ENCODE measurements at places on chromosomes 11 and 22.

- DNase-seq = no peak
Measured at GRCh38 chr11:34501949-34502348, 11.6 kb downstream of the ELF5 start.

GRCh38 chr11:120134931-120135228 is 3.0 kb downstream of the TRIM29 start:
- DNase-seq = no peak

- no peak for DNase-seq
Measured at GRCh38 chr22:43482318-43482625, 70.5 kb downstream of the MPPED1 start.

GRCh38 chr22:48241658-48242057 is 1479.2 kb downstream of the TBC1D22A start:
- no peak for DNase-seq

- DNase-seq = no peak
Measured at GRCh38 chr11:45079943-45080719, 66.3 kb upstream of the PRDM11 start.

DNA sequence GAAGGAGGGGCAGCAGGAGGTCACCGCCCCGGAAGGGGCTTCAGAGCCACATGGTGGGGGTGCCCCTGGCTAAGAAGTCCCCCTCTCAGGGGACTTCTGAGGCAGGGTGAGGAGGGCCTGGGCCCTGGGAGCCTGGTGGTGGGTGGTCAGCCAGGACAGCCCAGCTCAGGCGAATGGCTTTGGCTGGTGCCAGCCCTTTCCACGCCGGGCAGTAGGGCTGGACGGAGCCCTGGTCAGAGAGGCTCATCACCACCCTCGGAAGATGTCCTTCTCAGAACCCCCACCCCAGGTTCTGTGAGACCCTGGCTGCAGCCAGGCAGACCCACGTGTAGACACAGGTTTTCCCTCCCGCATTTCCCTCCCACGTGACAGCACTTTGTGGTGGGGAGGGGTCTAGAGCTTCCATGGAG is 35.9 kb downstream of the OSBPL5 start:
- DNase-seq = no peak

DNA sequence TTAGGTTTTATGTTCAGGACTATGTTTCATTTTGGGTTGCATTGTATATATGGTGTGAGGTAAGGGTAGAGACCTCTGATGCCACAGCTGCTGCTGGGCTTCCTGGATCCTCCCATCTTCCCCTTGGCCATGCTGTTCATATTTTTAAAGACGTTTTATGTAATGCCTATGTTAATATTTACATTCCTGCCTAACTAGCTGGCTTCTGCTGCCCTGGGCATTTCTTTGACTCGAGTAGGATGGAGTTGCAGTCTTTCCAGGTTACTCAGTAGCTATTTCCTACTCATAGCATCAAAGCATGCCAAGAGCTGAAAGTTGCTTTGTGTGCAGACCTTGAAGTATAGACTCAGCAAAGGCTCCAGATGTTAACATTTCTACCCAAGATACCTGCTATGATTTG is 220.5 kb upstream of the CADM1 start:
- no peak for DNase-seq

- no peak for DNase-seq
Measured at GRCh38 chr11:119414734-119415133, 8.2 kb downstream of the THY1 start.

DNA sequence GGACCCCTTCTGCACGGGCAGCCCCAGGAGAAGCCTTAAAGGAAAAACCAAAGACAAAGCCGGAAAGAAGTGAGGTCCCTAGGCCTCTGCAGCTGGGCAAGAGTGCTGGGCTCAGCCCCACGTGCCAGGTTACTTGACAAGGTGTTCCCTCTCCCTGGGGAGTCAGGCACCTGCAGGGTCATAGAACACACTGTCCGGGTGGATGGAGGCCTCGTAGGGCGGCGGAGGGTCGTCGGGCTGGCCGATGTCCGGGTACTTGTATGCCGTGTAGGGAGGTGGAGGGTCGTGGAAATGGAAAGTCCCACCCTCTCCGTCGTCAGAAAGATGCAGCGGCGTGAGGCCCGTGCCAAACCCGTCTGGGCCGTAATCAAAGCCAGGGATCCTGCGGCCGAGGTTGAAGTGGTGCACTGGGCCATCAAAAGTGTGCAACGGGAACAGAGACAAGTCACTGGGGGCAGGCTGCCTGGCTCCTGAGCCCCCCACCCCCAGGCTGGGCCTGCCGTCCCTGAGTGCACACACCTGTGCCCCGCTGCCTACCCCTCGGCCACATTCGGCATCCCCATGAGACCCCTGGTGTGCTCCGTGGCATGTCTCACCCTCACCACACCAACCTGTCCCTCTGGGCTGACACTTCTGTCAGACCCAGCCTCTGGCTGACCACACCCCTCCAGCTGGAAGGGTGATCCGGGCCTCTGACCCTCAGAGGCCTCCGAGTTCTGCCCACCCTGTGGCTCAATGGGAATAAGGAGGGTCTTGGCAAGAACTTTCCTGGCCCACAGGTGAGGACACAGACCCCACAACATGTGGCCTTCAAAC is 81.1 kb downstream of the DGCR2 start:
- DNase-seq = no peak

DNA sequence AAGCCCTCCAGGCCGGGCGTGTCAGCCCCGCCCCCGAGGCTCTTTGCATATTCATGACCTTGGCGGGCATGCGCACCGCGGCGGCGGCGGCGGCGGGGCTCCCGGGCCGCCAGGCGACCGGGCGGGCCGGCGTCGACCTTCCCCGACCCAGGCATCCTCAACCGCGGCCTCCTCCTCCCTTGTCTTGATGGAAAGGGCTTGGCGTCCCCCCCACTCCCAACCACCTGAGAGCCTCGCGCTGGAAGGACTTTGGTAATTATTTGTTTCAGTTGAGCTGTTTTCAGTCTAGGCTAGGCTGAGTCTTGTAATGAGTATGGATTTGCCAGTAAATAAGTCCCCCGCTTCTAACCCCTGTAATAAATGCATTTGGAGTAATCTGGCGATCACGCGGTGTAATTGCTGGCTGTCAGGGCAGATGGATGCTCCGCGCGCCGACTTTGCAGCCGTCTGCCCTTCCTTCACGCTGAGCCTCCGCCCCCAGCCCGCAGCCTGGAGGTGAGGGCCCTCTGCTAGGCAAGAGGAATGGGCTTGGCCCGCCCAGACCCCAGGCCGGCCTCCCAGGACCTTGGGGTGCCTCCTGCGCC is 25.2 kb downstream of the FLRT1 start:
- no peak for DNase-seq

- DNase-seq = no peak
Measured at GRCh38 chr11:118619444-118620197, 12.2 kb downstream of the PHLDB1 start.

- DNase-seq = peak; percentile 48
Measured at GRCh38 chr11:10044618-10045017, 249.4 kb downstream of the SBF2 start.

GRCh38 chr11:36230779-36231699 is 58.2 kb downstream of the COMMD9 start:
- DNase-seq = no peak

- DNase-seq = no peak
Measured at GRCh38 chr22:43869799-43870198, 7.5 kb upstream of the SULT4A1 start.

- DNase-seq = no peak
Measured at GRCh38 chr11:1909524-1909923, 10.0 kb upstream of the TNNT3 start.

- no peak for DNase-seq
Measured at GRCh38 chr11:126344141-126345080, 11.1 kb upstream of the ST3GAL4 start.

DNA sequence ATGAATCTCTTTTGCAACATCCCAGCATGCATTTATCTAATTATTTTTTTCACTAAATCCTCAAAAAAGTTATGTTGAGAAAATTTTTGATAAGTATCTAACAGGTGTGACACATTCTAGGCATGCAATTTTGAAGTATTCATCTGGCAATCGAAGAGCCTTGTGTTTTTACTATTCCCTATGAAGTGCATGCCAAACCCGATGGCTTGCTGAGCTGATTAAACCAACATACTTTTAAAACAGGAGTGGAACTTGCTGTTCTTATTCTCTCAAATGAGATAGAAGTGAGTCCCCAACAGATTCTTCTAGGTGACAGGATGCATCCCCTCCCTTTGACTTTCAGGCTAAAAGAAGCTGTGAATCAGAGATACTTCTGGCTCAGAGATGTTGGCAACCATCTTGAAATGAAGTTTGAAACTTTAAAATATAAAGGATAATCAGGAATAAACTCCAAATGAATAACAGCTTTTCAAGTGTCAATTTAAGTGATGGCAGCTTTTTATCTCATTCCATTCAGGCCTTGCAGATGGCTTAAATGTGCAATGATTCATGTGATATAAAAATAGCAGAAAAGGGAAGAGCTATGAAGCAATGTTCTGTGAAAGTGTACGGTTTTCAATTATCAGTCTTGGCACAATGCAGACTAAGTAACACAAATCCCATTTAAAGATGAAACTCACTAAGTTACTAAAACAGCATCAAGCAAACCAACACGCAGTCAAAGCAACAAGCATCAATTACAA is 67.7 kb downstream of the APOL5 start:
- no peak for DNase-seq

- DNase-seq = no peak
Measured at GRCh38 chr11:126841999-126842398, 158.6 kb downstream of the KIRREL3 start.
